ENCODE measurements at places on chromosomes 6 and 20.

DNA sequence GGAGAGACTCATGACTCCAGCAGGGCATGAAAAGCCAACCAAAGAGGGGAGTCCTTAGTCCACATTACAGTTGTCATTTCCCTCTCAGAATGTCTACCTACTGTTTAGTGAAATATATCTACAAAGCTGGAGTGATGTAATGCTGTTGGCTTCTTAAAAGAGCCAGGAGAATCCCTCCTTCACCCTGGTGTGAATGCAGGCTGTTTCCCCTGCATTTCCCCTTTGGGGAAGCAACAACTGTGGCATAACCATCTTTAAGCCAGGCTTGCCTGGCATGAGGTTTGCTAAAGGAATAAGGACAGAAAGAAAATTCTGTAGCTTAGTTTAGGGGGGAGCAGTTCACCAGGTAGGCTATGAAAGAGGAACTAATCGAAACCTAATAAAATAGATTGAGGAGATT is 129.5 kb downstream of the CRYBG1 start:
- no peak for DNase-seq

DNA sequence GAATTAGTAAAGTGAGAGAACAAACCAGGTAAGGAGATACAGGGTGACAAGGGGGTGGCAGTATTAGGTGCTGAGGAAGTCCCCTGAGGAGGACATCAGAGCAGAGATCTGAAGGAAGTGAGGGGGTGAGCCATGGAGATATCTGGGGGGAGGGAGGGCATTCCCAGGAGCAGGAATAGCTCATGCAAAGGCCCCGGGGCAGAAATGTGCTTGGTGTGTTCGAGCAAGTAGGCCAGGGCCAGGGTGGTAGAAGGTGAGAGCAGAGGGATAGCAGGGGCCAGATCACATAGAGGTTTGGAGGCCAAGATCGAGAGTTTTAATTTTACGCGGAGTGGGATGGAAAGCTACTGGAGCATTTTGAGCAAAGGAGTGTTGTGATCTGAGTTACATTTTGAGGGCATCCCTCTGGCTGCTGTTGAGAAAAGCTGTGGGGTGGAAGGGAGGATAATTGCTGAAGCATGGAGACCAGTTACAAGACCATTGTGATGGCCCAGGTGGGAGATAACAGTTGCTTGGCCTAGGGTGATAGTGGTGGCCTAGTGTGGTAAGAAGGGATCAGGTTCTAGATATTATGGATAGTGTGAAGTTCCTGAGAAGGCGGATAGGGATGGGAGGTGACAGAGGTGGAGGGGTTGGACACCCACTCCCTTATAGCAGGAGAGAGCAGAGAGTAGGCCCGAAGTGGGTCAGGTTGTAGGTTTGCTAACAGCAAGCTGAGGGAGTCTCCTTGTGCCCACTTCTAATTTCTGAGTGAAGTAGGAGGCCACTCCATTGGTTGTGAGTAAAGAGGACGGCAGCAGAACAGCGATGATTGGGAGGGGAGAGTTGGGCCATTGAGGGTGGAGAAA is 10.2 kb downstream of the ARFGEF2 start:
- no peak for DNase-seq

DNA sequence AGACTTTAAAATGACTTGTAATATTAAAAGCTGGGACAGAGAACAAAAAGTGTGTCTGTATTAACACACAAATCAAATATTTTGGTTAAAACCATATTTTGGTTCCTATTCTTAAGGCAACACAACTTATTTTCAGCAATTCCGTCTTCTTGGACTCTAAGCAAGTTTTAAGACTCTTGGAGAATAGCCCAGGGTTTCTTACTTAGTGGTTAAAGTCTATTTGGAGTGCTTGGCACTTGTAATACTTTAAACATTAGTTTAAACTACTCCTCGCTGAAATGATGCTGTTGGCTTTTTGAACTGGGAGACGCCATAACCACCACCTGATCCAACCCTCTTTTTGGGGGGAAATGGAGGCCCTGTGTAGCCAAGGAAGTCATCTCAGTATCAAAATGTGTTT is 109.7 kb upstream of the GMDS start:
- no peak for DNase-seq

- no peak for DNase-seq
These were observed 38.4 kb downstream of the ALDH8A1 start for GRCh38 chr6:134911547-134911946.

GRCh38 chr20:24798930-24799705 is 150.0 kb upstream of the CST7 start:
- no peak for DNase-seq

GRCh38 chr6:5566718-5567117 is 305.4 kb downstream of the FARS2 start:
- no peak for DNase-seq

DNA sequence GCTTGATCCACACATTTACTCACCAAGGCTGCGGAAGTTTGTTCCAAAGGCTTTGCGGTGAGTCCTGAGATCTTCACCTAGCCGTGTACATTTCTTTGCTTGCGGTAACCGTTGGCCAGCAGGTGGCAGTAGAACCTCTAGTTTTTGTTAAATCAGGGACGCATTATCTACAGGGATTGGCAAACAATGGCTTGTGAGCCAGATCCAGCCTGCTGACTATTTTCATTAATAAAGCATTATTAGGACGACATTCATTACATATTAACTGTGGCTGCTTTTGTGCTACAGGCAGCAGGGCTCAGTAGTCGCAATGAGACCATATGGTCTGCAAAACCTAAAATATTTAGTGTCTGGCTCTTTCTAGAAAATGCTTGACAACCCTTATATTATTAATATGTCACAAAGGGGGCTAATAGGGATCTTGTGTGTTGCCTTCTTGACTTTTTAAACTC is 174.1 kb downstream of the DOK5 start:
- peak; percentile 23 for DNase-seq

DNA sequence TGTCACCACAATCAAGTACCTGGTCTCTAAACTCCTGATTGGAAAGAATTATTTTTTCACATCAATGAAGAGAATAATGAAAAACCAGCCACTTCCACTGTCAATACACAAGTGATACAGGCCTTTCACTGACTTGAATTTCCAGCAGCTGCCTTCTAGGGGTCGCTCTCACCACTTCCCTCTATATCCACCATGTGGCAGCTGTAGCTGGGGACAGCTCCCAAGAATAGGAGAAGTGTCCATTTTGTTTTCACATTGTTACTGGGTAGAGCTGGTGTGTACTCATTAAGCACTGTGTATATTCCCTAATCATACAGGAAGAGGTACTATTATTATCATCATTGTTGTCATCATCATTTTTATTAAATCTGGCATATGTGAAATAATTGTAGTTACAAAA is 438.4 kb upstream of the SPTLC3 start:
- DNase-seq = no peak

GRCh38 chr20:59785986-59786795 is 147.2 kb downstream of the SYCP2 start:
- no peak for DNase-seq

DNA sequence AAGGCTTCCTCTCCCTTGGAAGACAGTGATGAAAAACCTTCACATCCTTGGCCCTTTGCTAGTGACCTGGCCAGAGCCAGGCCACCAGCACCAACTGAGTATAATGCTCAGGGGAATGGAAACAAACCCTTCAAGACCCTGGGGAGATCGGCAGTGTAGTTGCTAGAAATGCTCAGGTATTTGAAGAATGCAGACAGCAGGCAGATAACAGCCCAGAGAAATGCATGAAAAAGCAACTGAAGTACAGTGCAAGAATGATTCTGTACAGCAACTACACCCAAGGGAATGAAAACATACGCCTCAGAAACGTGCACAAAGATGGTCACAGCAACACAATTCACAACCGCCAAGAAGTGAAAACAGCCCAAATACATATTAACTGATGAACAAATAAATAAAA is 41.1 kb downstream of the PPP1R3G start:
- no peak for DNase-seq

GRCh38 chr6:11237956-11238355 is 5.5 kb upstream of the NEDD9 start:
- DNase-seq = no peak

- no peak for DNase-seq
These were observed 46.8 kb upstream of the UNC93A start for GRCh38 chr6:167244064-167244960.

DNA sequence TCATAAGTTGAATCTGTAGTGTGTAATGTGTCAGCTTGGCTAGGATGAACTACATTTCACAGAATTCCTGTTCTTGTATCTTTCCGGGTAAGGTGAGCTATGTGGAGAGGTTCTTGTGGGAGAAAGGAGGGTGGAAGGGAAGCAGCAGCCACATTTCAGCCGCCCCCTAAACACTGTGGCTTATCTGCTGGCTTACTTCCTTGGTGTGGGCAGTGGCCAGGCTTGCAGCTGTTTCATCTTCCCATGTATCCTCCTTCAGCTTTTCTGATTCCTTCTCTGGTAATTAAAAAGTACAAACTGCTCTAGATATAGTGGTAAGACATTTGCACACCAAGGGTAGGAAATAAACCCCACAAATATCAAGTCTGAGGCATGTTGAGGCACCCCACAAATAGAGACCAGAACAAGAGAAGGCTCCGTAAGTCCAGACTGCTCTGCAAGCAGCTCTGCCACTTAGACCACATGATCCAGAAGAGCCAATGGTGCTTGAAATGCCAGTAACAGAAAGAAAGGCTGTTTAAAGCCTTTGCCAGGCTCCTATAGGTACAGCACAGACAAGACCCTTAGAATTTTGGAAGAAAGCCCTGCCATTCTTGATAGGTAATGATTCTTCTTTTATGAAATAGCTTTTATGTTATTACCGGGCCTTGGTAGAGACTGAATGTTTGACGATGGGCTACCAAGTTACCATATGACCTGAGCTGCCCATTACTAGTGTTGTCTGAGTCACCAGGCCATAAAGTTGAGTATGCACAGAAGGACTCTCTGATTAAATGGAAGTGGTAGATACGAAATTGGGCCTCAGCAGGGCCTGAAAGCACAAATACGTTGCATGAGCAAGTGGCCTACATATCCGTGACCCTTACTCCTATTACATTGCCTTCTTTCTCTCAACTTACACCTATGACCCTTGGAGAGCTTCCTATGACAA is 215.0 kb upstream of the SGK1 start:
- no peak for DNase-seq

DNA sequence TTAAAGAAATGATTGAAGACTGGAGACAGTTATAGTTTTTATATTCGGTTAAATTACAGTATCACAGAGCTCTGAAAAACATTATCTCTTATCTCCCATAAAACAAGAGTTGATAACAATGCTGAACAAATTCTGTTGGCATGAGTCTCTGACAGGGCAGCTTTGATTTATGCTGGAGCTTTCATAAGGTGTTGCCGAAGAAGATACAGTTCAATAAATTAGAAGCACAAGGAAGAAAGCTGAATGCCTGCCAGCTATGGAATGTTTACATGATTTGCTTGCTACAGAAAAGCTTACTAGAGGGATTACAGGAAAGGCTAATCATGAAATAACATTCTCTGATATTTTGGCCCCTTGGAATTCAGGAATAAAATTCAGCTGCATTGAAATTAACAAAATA is 431.9 kb upstream of the GJE1 start:
- no peak for DNase-seq

- DNase-seq = no peak
These were observed 648.5 kb downstream of the TFAP2A start for GRCh38 chr6:9766240-9766915.

DNA sequence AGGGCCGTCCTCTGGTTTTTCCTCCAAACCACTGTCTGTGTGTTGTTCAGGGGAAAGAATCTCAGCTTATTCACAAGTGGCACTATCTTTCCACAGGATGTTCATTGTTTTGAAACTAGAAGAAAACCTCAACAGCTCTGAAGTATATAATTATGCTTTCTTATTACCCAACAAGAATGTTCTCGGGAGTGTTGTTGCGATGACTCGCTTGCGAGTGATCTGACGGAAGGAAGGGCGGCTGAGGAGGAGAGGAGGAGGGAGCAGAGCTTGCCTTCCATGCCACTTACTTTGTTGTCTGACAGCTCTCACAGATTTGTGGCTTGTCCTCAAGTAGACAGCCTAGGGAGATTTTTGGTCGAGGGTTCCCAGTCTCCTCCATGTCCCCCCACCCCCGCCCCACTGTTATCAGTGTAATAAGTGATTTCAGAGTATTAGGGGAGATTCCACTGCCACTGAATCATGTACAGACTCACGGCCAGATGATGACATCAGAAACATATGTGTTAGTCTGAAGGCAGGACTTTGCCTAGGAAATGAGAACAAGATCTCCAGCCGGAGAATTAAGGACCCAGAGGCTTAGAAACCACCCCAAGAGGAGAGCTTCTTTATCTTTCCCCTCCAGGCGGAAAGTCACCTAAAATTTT is 80.7 kb upstream of the CCN6 start:
- DNase-seq = peak; percentile 62

DNA sequence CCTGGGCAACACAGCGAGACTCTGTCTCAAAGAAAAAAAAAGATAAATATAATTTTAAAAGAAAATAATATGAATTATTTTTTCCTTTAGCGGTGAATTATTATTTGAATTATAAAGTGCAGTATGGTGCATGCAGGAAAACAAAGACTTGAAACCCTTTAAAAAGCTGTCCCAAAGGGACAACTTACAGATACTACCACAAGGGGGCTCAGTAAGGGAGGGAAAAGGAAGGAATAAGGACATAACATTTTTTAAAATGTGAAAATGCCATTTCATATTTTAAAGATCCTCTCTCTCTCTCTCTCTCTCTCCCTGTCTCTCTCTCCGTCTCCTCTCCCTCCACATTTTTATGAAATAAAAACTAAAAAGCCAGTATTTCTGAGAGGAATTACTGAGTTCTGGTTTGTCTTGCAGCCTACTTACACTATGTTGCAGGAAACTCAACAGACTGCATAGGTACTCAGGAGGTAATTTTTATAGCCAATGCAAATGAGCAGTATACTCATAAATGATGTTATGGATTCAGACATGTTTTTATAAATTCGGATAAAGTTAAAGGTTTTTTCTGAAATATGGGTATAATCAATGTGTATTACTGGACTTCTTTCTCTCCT is 455.0 kb upstream of the GJE1 start:
- no peak for DNase-seq

DNA sequence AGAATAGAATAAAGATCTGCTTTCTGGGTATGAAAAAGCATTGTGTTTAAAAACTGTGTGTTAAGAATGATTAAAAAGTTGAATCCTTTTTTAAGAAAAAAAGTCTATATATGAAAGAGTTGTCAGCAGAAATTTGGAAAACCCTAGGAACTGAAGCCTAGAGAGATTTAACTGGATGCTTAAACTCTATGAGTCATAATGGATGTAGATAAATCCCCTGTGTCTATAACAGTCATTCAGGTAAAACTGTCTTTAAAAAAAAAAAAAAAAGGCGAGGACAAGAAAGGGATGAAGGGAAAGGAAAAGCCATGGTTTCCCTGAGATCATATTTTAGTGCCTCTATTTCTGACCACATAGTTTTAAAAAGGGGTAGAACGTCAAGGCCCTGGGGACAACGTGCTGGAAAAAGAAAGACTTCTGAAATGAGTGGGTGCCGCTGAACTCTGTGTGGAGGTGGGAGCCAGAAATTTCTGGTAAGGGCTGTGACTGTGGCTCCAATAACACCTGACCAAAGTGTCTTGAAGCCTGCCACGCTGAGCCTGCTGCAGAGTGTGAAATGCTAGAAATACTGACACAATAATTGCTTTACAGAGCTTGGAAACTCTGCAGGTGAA is 302.6 kb upstream of the ARID1B start:
- no peak for DNase-seq

GRCh38 chr20:60046011-60046413 is 87.8 kb downstream of the CDH26 start:
- DNase-seq = no peak

All from stimulated activated CD4-positive, alpha-beta T cell treated with anti-CD3 and anti-CD28 coated beads, Interleukin-2, amount 100 ng/mL, for 4 hours (primary cell).